ENCODE measurements at places on chromosomes 7 and 10.

- DNase-seq, result no peak
These were observed 89.3 kb downstream of the MGMT start for GRCh38 chr10:129556316-129556715.

DNA sequence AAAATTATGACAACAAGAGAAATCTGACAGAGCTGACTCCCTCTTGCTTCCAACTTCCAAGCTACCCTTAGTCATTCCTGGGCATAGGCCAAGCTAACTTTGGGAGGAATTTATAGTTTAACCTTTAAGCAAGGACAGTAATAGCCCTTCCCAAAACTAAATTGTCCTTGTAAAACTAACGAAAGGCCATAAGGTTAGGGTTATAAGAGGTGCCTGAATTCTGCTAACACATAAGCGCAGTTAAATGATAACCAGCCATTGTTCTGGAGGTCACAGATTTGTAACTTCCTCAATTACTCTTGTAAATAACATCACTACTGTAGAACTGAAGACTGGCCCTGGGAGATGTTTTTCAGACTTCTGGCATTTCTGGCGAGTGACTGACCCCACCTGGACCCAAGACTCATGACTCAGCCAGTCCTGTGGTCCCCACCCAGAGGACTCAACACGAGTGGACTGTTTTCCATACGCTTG, 481.2 kb downstream of the KCNMA1 start:
- DNase-seq, result no peak

DNA sequence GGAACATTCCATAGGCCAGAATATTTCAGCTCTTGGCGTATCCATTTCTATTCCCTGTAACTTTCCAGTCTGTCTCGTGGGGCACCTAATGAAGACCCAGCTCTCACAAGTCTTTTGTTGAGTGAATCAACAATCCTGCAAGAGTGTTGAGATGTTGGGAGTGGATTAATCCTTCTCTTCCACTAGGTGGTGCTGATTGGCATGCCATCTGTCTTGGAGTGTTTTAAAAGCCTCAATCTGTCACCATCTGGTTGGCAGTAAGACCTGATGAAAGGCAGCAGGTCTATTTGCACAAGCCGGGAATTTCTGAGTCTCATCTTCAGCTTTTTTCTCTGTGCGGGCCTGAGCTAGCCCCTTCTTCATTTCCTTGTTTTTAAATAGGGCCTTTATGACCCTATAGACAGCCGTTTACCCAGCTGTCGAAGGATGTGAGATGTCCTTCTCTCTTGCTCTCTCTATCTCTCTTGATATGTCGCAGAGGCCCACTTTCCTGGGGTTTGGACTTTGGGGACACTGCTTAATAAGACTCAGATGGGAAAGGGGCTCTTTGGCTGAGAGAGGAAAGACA, 180.5 kb downstream of the ZNF365 start:
- DNase-seq, result no peak

- no peak for DNase-seq
These were observed 1.3 kb downstream of the PDZD8 start for GRCh38 chr10:117373823-117374505.

GRCh38 chr10:50563906-50564305, 59.9 kb downstream of the SGMS1 start:
- DNase-seq, result no peak

- DNase-seq, result no peak
These were observed 553.3 kb downstream of the MDFIC start for GRCh38 chr7:115475206-115475605.

- no peak for DNase-seq
These were observed 13.8 kb downstream of the FGL2 start for GRCh38 chr7:77185866-77186265.

GRCh38 chr7:155709453-155709852, 65.0 kb downstream of the RBM33 start:
- no peak for DNase-seq

GRCh38 chr10:49518982-49519578, 19.8 kb downstream of the ERCC6 start:
- DNase-seq, result no peak

- DNase-seq, result no peak
These were observed 8.5 kb upstream of the SFR1 start for GRCh38 chr10:104113376-104113956.

- DNase-seq, result no peak
These were observed 649 bp downstream of the IDE start for GRCh38 chr10:92573091-92573797.

- no peak for DNase-seq
These were observed 45.5 kb upstream of the VKORC1L1 start for GRCh38 chr7:65827366-65827765.

DNA sequence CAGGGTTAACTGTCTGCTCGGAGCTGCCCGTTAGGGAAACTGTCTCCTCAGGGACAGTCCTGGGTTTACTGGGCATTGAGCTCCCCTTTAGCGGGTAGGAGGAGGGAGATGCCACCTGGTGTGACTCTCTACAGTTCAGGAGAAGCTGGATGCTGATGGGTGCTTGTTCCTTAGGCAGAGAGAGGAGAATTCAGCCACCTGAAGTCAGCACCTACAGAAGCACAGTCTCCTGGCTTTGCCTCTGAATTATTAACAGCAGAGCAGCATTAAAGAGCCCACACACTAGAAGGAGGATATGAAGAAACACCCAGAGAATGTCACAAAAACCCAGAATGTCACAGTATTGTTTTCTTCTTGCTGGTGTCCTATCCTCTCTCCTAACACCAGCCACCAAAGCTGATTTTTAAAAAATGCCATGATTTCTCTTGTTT, 696 bp downstream of the GIMAP4 start:
- DNase-seq, result no peak

- DNase-seq, result no peak
These were observed 79.3 kb upstream of the SEC61G start for GRCh38 chr7:54838175-54838910.

GRCh38 chr7:158387546-158387891, 200.1 kb downstream of the PTPRN2 start:
- DNase-seq, result no peak

DNA sequence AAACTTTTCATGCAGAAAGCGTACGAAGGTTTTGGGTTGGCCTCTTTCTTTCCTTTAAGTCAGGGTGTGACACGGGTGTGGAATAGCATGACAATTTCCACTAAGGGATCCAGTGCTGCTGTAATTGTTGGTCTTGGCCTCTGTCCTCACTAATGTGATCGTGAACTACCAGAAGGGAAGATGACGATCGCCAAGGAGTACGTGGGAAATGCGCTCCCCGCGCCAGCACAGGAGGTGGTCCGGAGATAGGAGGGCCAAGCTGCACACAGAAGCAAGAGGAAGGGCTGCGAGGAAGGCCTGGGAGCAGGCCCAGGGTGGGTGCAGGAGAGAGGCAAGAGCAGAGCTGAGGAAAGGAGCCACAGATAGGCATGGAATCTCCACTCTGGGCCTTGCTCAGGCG, 79.7 kb upstream of the PODXL start:
- no peak for DNase-seq

- DNase-seq, result no peak
These were observed 32.9 kb upstream of the ELFN1 start for GRCh38 chr7:1637155-1637554.

GRCh38 chr7:26398427-26398755, 106.7 kb downstream of the SNX10 start:
- no peak for DNase-seq

DNA sequence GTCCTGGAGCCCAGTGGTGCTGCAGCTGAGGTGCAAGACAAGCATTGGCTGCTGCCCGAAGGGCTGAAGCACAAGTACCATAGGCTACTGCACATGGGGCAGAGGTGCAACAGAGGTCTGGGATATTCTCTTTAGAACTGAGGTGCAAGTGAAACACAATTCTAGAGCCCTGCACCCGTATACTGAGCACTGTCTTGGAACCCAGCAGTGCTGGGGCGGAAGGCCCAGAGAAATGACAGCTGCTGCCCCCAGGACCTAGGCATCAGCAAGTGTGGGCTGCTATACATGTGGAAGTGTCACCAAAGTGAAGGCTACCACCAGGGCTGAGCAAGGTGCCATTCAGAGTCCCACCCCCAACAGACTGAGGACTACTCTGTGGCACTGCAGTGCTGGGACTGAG, 393.6 kb upstream of the STEAP1 start:
- no peak for DNase-seq

DNA sequence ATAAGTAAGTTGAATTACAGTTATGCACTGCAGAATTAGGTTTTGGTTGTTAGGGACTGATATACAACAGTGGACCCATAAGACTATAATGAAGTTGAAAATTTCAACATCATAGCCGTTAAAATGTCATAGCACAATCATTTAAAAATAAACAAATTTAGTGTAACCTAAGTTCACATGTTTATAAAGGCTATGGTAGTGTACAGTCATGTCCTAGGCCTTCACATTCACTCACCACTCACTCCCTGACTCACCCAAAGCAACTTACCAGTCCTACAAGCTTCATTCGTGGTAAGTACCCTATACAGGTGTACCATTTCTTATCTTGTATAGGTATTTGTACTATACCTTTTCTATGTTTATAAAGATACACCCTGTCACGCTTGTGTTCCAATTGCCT, 113.7 kb downstream of the RAB11FIP2 start:
- no peak for DNase-seq

GRCh38 chr10:113028456-113029440, 78.7 kb downstream of the TCF7L2 start:
- DNase-seq, result no peak

DNA sequence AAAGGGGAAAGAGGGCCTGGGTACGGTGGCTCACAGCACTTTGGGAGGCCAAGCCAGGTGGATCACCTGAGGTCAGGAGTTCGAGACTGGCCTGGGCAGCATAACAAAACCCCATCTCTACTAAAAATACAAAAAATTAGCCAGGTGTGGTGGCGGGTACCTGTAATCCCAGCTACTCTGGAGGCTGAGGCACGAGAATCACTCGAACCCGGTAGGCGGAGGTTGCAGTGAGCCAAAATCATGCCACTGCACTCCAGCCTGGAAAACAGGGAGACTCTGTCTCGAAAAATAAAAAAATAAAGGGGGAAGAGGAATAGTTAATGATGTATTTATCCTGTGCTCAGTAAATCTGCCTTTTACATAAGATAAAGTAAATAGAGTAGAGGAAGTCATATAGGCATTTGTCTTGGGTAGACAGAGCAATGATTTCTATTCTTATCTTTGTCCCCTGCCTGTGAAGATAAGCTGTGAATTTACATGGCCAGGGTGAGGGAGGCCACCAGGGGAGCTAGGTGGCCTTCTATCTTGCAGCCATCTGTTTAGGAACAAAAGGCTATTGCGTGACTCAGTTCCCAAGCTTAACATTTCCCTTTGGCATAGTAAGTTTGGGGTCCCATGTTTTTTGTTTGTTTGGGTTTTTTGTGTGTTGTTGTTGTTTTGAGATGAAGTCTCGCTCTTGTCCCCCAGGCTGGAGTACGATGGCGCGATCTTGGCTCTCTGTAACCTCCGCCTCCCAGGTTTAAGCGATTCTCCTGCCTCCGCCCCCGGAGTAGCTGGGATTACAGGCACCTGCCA, 73.2 kb upstream of the GTF2I start:
- no peak for DNase-seq

All from retinal pigment epithelial cell (primary cell).